Activated CD8-positive, alpha-beta T cell treated with anti-CD3 and anti-CD28 coated beads, Interleukin-2, amount 10 ng/mL, durations not matched to agents 7 days and 5 days (primary cell): ENCODE measurements at places on chromosomes 3 and 15. TPM values are rescaled to one million over a fixed set of nuclear protein-coding genes. Genes with fewer than 3 reads are reported as not detected.

The CAND2 gene
- total RNA-seq = 0.53 TPM

The FBXO45 gene
- total RNA-seq = 17.7 TPM

The SH2D7 gene
- 0.29 TPM for total RNA-seq

The PIGBOS1 gene
- 12.2 TPM for total RNA-seq

The CCRL2 gene
- total RNA-seq = 11.2 TPM

The TCAIM gene
- 21.8 TPM for total RNA-seq

The FBXO40 gene
- total RNA-seq = not detected

The TMIE gene
- 0.34 TPM for total RNA-seq

- H3K27ac ChIP-seq = no peak overlapping the region
- DNase-seq = no peak
- no peaks in the 10 kb centered on the region for H3K4me1 ChIP-seq
These were observed 868.8 kb downstream of the NTRK3 start for GRCh38 chr15:87387766-87388165.

DNA sequence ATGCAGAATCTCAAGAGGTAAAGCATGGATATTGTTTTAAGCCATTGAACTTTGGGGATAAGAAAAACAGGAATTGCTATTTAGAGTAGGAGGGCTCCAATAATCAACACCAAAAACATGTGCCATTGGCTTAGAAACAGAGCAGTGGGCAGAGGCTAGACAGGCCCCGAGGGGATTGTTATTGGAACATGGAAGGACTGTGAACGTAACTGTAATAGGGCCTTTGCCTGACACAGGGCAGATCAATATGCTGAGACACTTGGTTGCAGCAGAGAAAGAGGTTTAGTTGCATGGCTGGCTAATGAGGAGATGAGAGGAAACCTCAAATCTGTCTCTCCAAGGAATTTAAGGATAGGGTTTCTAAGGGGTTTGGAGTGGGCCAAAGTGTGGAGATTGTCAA lies 36.9 kb upstream of the RAF1 start:
- no peak for DNase-seq
- H3K4me1 ChIP-seq = no peaks in the 10 kb centered on the region
- H3K27me3 ChIP-seq = peaks cover 8% of the 10 kb centered on the region

GRCh38 chr3:133944641-133945380 lies 49.1 kb upstream of the RAB6B start:
- H3K4me3 ChIP-seq = no peak overlapping the region
- no peak for DNase-seq
- H3K36me3 ChIP-seq = no peaks in the 10 kb centered on the region
- no peak overlapping the region for H3K27ac ChIP-seq
- peaks cover 25% of the 10 kb centered on the region for H3K4me1 ChIP-seq

DNA sequence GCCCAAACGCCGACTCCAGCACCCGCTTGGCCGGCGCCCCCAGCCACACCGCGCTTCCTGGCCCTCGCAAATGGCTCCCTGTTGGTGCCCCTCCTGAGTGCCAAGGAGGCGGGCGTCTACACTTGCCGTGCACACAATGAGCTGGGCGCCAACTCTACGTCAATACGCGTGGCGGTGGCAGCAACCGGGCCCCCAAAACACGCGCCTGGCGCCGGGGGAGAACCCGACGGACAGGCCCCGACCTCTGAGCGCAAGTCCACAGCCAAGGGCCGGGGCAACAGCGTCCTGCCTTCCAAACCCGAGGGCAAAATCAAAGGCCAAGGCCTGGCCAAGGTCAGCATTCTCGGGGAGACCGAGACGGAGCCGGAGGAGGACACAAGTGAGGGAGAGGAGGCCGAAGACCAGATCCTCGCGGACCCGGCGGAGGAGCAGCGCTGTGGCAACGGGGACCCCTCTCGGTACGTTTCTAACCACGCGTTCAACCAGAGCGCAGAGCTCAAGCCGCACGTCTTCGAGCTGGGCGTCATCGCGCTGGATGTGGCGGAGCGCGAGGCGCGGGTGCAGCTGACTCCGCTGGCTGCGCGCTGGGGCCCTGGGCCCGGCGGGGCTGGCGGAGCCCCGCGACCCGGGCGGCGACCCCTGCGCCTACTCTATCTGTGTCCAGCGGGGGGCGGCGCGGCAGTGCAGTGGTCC lies 3.5 kb downstream of the ISLR2 start:
- no peak for DNase-seq
- peaks cover 85% of the 10 kb centered on the region for H3K27me3 ChIP-seq
- peaks cover 25% of the 10 kb centered on the region for H3K4me1 ChIP-seq
- no peak overlapping the region for H3K4me3 ChIP-seq
- H3K36me3 ChIP-seq = peaks cover 6% of the 10 kb centered on the region

DNA sequence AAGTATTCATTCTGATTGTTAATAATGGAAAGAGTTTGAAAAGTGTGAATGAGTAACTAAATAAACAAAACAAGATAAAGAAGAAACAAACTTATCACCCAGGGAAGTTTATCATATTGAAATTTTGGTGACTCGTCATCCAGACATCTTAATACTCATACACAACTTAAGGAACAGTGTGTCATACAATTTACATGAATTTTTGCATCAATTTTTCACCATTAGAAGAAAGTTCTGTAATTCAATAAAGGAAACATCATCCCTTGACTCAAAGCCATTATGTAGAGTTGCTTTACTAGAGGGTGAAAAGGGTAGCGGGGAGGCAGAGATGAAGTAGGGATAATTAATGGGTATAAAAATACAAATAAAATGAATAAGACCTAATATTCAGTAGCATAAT lies 536.2 kb downstream of the GRM7 start:
- H3K4me1 ChIP-seq = no peaks in the 10 kb centered on the region
- no peak for DNase-seq
- H3K27ac ChIP-seq = no peak overlapping the region
- H3K36me3 ChIP-seq = no peaks in the 10 kb centered on the region
- H3K27me3 ChIP-seq = no peaks in the 10 kb centered on the region
- no peak overlapping the region for H3K4me3 ChIP-seq

DNA sequence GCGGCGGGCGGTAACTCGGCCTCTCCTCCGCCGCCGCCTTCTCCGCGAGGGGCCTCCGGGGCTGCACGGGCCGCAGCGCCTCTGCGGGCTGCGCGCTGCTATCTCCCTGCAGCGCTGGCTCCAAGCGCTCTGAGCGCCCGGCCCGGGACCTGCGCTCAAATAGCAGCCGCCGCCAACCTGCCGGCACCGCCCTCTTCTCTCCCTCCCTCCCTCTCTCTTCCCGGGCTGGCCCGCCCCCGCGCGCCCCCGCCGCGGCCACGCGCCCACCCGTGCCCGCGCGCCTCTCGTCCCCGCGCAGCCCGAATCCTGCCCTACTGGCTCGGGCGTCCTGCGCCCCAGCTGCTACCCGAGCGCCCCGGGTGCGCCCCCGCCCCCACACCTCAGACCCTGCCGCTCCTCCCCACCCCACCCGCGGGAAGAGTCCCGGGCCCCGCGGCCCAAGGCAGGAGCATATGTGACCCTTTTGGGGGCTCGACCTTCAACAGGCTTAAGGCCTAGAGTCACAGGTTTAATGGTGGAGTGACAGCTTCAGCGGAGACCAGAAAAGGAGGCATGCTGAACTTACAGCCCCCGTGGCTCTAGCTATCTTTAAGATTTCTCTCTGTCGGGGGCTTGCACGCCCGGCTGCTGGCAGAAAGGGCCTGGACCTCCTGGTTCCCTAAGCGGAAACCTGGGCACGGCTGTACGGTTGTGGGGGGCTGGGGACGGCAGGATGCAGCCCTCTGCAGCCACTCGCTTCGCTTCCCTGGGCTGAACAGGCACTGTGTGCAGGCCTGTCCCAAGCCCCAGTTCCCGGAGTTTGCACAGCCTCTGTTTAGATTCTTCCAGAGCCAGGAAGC lies at the start of gene CACNA2D2:
TSS of gene CACNA2D2 (minus strand) at position 131 of the 839 bp plus-strand sequence. CDS start 211 bp downstream, outside the sequence.
- peak; percentile 70 for DNase-seq
- peak within 1 kb of the TSS; percentile 56 for H3K4me3 ChIP-seq
- no peaks in the 10 kb centered on the region for H3K36me3 ChIP-seq
- peaks cover 7% of the 10 kb centered on the region for H3K4me1 ChIP-seq
- H3K27me3 ChIP-seq = peaks cover 40% of the 10 kb centered on the region

- no peak overlapping the region for H3K4me3 ChIP-seq
- no peak overlapping the region for H3K27ac ChIP-seq
- DNase-seq = no peak
These were observed 249.4 kb upstream of the LRRFIP2 start for GRCh38 chr3:37423825-37424224.

GRCh38 chr3:71061581-71061980 lies 521.9 kb downstream of the FOXP1 start:
- peaks cover 11% of the 10 kb centered on the region for H3K36me3 ChIP-seq
- no peaks in the 10 kb centered on the region for H3K27me3 ChIP-seq
- H3K4me3 ChIP-seq = no peak overlapping the region
- H3K27ac ChIP-seq = no peak overlapping the region
- DNase-seq = no peak

DNA sequence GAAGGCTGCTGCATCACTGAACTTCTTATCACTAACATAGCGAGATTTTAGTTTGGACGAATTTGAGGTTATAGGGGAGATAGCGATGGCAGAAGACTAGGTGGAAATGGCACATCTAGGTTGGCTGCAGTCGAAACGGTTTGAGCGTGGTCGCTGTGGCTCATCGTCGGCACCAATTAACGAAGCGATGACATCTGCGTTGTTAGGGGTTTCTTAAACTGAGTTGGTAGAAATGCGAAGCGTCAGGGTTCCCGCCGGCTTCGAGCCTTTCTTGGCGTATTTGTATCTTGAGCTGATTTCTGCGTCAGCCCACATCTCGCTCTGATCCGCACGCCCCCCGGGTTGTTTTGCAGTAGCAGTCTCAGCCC lies 319 bp downstream of the LNP1 start:
- peaks cover 54% of the 10 kb centered on the region for H3K4me1 ChIP-seq
- H3K27me3 ChIP-seq = no peaks in the 10 kb centered on the region
- peak overlapping the region; percentile 92 for H3K4me3 ChIP-seq
- peak; percentile 68 for DNase-seq
- peak overlapping the region; percentile 98 for H3K27ac ChIP-seq

- no peak overlapping the region for H3K4me3 ChIP-seq
- no peaks in the 10 kb centered on the region for H3K27me3 ChIP-seq
- H3K4me1 ChIP-seq = peaks cover 37% of the 10 kb centered on the region
- no peak for DNase-seq
- no peaks in the 10 kb centered on the region for H3K36me3 ChIP-seq
These were observed 239.9 kb downstream of the NFKBIZ start for GRCh38 chr3:102089239-102089638.

DNA sequence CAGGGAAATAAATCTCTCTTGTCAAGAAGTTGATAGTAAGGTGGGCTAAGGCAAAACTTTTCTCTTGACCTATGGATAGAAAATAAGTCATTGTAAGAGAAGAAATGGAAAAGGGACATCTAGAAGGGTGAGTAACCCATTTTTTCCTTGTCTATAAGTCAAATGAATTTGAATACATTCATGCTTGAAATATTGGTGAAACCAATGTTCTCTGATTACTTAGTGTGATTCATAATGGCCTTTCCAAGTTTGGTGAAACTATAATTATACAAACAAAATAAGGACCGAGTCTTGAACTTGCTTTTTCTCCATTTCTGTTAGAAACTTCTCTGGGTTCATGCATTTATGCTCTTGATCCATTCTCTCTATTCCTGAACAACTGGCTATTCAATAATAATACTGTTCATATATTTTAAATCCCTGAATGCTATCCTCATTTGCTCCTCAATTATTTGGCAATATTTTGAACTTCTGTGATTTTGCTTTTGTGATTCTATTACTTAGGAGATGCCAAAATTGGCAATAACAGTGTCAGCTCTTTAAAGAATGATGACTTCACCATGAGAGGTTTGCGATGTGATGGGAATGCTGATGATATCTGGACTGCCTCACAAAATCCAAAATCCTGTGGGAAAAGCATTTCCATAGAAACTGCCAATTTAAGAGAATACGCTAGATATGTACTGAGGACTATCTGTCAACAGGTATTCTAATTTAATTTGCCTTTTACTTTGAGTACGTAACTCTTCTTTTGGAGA lies 12.3 kb downstream of the P2RY12 start:
- no peaks in the 10 kb centered on the region for H3K36me3 ChIP-seq
- H3K4me3 ChIP-seq = no peak overlapping the region
- no peak for DNase-seq
- H3K27ac ChIP-seq = no peak overlapping the region
- no peaks in the 10 kb centered on the region for H3K4me1 ChIP-seq

GRCh38 chr3:105781871-105782270 lies 86.9 kb downstream of the CBLB start:
- H3K27me3 ChIP-seq = no peaks in the 10 kb centered on the region
- peaks cover 58% of the 10 kb centered on the region for H3K36me3 ChIP-seq
- no peak for DNase-seq
- H3K4me3 ChIP-seq = no peak overlapping the region
- peaks cover 53% of the 10 kb centered on the region for H3K4me1 ChIP-seq

GRCh38 chr3:193052354-193053045 lies 134.8 kb upstream of the MB21D2 start:
- no peaks in the 10 kb centered on the region for H3K27me3 ChIP-seq
- H3K4me3 ChIP-seq = no peak overlapping the region
- no peak for DNase-seq
- H3K27ac ChIP-seq = no peak overlapping the region
- H3K36me3 ChIP-seq = no peaks in the 10 kb centered on the region

DNA sequence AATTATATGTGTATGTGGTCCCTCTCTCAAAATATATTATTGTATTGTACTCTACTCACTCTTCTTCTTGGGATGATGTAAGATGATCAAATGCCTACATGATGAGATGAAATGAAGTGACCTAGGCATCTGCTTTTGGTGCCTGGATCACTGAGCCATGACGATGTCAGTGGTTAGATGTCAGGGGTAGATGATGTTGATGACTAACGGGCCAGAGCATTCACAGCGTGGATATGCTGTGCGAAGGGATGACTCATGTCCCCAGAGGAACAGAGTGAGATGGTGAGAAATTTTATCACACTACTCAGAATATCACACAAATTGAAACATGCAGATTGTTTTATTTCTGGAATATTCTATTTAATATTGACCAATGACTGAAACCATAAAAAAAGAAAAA lies 233.9 kb upstream of the CADM2 start:
- no peak overlapping the region for H3K4me3 ChIP-seq
- DNase-seq = no peak
- H3K27ac ChIP-seq = no peak overlapping the region
- H3K36me3 ChIP-seq = no peaks in the 10 kb centered on the region
- H3K27me3 ChIP-seq = no peaks in the 10 kb centered on the region

DNA sequence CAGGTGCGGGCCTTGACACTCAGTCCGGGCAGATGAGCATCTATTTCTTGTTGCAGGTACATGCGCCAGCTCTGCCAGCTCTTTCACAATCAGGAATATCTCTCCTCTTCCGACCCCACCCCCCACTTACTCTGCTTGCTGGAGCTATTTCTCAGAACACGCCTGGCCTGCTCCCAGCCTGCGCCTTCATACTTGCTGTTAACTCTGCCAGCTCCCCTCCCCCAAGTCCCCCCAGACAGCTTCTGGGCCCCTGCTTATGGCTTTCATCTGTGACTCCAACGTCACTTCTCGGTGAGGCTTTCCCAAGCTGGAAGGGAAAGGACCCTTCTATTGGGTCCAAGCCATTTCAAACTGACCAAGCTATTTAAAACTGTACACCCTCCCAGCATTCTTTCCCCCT lies 15.2 kb downstream of the MAGEF1 start:
- H3K27ac ChIP-seq = no peak overlapping the region
- H3K4me3 ChIP-seq = no peak overlapping the region

DNA sequence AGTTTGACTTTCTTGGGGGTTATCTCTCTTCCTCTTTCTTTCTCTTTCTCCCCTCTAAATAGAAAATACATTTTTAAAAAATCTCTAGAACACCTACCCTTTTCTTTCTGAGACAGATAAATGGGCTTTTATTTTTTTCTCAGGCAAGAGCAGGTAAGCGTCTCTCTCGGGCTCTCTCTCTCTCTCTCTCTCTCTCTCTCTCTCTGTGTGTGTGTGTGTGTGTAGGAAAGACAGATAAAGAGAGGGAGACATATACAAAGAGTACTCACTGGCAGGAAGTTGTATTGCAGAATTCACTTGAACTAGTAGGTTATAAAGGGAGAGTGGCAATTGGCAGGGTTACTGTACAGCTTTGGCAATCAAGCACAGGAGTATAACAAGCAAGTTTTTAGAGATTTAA lies 118.1 kb upstream of the LSAMP start:
- no peak for DNase-seq
- no peak overlapping the region for H3K4me3 ChIP-seq
- no peaks in the 10 kb centered on the region for H3K27me3 ChIP-seq
- no peaks in the 10 kb centered on the region for H3K4me1 ChIP-seq
